NB4 (cell line): ENCODE measurements at places on chromosomes 4 and X.
A peak's percentile ranks its signal among the peaks of the same experiment; 100 is the strongest.

GRCh38 chr4:37367901-37368300 lies 123.4 kb downstream of the NWD2 start:
- DNase-seq, result no peak

GRCh38 chrX:44264936-44265335 lies 78.5 kb downstream of the EFHC2 start:
- no peak for DNase-seq

DNA sequence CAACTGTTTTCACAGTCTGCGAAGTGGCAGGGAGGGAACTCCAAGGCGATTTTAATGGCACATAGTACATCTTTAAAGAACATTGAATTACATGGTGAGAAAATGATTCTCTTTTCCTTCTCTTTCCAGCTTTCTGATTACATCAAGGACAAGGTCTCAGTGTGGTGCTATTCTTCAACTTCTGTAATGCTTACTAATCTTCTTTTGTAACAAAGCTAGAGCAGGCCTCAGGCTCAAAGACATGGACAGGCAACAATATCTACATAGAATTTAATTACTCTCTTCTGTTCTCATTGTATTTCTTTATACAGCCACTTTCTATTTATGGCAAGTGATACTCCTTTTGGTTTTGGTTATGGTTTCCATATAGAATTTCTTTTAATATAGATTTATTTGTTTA lies 48.4 kb downstream of the RTL5 start:
- DNase-seq, result no peak

- no peak for DNase-seq
These were observed 178.3 kb downstream of the SNCA start for GRCh38 chr4:89658701-89659024.

DNA sequence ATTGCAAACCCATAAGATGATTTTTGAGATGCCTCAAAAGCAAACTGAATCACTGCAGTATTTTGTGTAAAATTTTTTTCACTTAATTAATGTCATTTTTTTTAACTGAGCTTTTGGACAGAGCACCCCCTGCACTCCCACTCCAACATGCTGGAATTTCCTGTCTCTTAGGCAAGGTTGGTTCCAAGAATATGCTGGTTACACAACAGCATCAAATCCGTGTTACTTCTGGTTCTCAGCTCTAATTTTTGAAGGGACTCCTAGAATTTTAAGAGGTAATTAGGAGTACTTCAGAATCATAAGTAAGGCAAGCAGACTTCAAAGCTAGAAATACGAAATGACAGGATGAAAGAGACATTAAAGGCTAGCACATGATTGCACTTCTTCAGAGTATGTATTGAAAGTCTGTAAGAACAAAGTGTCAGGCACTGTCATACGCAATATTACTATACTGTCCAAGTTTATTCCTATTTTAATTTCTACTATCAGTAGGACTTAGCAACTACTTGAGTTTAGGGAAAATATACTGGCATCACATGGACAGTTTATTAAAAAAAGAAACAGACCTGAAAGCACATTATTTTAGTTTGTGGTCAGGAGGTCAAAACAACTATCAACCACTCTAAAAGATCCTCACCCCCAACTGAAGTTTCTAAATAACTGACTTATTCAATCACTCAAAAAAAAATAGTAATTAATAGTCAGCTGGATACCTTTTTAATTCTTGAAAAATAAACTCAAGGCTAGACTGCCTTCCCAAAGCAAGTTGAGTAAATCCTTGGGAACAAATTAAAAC lies 1.6 kb upstream of the JCHAIN start:
- DNase-seq, result no peak

DNA sequence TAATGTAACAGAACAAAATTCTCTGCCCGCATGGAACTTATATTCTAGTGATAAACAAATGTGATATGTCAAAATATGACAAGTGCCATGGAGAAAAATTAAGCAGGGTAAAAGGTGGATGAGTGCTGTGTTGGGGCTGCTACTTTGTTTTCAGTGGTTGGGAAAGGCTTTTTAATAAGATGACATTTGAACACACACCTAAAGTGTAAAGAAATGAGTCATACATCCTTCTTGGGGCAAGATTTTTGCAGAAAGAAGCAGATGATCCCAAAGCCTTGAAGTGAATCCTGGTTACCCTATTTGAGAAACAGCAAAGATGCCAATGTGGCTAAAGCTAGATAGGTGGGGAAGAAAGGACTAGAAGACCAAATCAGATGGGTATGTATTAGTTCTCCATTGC lies 564.1 kb downstream of the INPP4B start:
- no peak for DNase-seq

- DNase-seq, result no peak
These were observed 1.5 kb downstream of the KLF8 start for GRCh38 chrX:56233682-56234081.

GRCh38 chr4:155506745-155507144 lies 130.0 kb upstream of the MAP9 start:
- DNase-seq, result no peak

DNA sequence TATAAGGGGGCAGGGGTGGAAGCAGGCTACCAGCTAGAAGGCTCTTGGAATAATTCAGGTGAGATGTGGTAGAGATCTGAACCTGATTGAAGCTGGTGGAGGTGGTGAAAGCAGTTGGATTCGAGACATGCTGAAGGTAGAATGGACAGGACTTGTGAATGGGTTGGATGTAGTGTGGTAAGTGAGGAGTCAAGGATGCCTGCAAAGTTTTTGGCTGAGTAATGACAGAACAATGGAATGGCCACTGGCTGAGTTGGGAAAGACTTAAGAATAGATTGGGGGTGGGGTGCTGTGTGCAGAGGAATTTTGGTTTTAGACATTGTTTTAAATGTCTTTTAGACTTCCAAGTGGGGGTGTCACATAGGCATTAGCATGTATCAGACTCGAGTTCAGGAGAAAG lies 33.5 kb downstream of the HPF1 start:
- DNase-seq, result no peak

- DNase-seq, result no peak
These were observed 310.3 kb upstream of the GNPDA2 start for GRCh38 chr4:45036677-45037076.

GRCh38 chrX:97740044-97740443 lies 856.3 kb downstream of the RPA4 start:
- no peak for DNase-seq

DNA sequence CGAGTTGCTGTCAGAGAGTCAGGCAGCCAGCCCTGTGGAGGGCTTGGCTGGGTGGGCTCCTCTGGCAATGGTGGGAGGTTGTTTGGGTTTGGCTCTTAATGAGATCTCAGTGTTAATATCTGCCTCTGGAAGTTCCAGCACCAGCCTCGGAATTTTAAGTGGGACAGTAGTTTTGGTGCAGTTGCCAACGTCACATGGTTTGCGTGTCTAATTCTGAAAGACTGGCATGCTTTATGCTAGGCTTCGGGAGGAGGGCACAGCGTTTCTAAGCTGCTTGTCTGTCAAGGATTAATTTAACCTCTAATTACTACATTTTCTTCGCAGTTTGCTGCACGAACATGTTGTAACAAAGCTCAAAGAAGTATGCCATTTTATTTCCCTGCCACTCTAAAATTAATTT lies 9.2 kb downstream of the MAMLD1 start:
- DNase-seq, result no peak

DNA sequence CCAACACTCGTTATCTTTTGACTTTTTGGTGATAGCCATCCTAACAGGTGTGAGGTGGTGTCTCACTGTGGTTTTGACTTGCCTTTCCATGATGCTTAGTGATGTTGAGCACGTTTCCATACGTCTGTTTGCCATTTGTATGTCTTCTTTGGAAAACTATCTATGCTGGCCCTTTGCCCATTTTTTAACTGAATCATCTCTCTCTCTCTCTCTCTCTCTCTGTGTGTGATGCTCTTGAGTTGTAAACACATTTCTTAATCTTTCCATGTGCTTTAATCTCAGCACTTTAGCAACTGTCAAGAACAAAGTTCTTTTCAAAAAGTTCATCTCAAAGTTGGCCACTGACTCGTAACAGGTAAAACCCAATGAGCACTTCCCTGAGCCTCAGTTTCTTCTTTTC lies 10.5 kb downstream of the SORBS2 start:
- no peak for DNase-seq

GRCh38 chr4:1172971-1173757 lies 781 bp upstream of the SPON2 start:
- DNase-seq, result no peak

DNA sequence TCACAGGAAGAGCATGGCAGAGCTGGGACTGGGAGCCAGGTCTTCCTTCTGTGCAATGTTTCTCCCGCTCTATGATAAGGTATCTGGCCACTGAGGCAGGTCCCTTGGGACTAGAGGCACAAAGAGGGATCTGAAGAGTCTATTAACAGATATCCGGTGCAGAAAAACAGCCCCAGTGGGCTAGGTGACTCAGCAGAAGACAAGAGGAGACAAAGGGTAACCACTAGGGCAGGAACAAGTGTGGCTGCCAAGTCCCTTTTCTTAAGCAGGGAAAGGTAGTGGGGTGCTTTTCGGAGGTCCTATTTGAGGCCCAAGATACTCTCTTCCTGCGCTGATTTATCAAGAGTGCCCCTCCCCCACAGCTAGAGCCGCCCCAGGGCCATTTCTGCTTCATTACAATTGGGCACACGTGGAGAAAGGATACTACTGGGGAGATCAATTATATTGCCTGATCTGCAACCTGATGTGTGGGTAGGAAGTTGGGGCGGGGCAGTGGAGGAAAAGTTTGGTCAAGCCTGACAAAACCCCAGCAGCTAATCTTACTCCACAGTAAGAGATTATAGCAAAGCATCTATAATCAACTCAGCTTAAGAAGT lies at the start of gene DGAT2L6:
DGAT2L6 (plus strand) TSS at position 546 of the 596 bp plus-strand sequence. CDS start 100 bp downstream, outside the sequence.
- DNase-seq, result peak; percentile 92

GRCh38 chr4:9146967-9147366 lies 23.2 kb upstream of the FAM90A26 start:
- DNase-seq, result no peak

DNA sequence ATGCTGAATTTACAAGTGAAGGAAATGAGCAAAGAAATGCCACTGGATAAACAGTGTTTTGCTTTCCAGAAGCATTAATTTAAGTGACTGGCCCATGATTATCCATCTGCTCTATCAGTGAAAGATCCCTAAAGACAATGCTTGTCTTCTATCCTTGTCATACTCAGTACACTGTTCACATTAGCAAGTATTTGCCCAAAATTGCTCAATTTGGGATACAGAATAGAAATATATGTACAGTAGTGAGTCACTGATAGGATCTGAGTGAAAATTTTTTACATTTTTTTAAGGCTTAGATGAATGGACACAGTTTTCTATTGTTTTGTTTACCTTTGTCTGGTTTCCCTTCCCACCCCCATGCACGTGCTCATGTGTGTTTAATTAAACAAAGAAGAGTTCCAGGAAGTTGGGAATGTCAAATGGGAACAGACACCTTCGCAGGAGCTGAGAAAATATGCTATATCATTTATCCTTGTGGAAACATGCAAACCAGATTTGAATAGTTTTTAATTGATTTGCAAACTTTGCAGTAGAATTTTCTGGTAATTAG lies 656.3 kb downstream of the RPA4 start:
- DNase-seq, result no peak

DNA sequence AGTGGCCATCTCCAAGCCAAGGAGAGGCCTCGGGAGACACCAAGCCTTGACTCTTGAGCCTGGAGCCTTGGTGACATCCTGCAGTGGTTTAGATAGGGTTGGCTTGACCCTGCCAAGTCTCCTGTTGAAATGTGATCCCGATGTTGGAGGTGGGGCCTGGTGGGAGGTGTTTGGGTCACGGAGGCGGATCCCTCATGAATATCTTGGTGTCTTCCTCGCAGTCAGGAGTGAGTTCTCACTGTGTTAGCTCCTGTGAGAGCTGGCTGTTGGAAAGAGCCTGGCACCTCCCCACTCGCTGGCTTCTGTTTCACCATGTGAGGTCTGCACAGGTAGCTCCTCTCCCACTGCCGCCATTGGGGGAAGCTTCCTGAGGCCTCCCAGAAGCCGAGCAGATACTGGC lies 38.8 kb downstream of the ADRA2C start:
- DNase-seq, result no peak

- no peak for DNase-seq
These were observed 117.0 kb downstream of the CHRDL1 start for GRCh38 chrX:110678591-110678990.

DNA sequence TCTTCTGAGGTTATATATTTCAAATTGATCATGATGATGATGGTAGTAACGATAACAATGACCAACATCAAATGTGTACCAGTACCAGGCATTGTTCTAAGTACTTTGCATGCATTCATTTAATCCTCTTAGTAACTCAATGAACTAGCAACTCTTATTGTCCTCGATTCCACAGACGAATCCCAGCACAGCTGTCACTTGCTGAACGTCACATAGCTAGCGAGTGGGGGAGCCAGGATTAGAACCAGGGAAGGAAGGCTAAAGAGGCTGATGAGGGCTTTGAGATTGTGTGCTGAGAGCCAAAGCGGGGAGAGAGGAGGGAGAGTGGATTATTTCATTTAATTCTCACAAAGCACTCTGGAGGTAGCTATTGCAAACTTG lies 103.6 kb downstream of the PHOX2B start:
- DNase-seq, result no peak
